ENCODE measurements at places on chromosomes 16 and 17. TPM values are rescaled to one million over a fixed set of nuclear protein-coding genes. Genes with fewer than 3 reads are reported as not detected.

- no peak for DNase-seq
These were observed 256.9 kb upstream of the SALL1 start for GRCh38 chr16:51407921-51408320.

- DNase-seq: no peak
These were observed 43.4 kb downstream of the VPS53 start for GRCh38 chr17:671076-671762.

- no peak for DNase-seq
These were observed 163.6 kb downstream of the SHISA6 start for GRCh38 chr17:11404431-11405276.

- DNase-seq: no peak
These were observed 204.4 kb upstream of the HS3ST3A1 start for GRCh38 chr17:13806092-13806491.

GRCh38 chr17:81891303-81891552 lies 158 bp downstream of the ALYREF start:
- DNase-seq: no peak

DNA sequence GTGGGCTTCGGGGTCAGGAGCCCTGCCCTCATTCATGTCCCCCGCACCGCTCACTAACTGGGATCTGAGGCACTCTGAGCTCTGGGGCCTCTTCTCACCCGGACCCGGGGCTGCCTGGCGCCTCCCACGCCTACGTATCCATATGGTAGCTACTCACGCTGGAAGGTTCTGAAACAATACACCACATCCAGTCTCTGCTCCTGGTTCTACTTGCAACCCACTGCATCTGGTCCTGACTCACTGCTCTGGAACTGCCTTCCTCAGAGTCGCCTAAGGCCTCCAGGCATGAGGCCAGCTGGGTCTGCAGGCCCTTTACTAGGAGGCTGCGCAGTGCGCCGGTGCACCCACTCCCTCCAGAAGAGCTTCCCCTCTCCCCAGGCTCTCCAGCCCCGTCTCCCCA lies 18.1 kb downstream of the USP36 start:
- DNase-seq: no peak

DNA sequence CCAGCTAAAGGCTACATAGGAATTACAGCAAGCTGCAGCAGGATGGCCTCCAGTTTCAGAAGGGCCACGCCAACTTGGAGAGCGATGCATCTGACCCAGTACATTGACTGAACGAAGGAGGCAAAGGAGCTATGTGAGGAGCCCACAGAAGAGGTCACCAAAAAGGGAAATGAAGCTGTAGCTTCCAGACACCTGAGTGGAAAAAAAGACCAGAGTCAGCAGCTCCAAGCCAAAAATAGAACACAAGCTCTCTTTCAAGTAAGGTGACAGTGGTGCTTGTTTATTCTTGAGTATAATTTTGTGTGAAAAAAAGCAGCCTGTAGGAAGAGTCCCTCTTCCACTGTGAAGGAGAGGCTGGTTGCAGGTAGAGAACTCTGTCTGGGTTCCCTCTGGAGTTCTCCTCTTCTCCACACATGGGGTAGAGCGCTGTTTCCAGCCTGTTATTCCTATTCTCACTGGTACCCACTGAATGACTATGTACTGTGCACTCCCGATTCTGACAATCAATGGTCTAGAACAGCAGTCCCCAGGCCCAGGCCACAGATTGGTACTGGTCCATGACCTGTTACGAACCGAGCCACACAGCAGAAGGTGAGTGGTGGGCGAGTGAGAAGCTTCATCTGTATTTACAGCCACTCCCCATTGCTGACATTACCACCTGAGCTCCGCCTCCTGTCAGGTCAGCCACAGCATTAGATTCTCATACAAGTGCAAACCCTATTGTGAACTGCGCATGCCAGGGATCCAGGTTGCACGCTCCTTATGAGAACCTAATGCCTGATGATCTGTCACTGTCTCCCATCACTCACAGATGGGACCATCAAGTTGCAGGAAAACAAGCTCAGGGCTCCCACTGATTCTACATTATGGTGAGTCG lies 15.1 kb downstream of the CCL4 start:
- no peak for DNase-seq

DNA sequence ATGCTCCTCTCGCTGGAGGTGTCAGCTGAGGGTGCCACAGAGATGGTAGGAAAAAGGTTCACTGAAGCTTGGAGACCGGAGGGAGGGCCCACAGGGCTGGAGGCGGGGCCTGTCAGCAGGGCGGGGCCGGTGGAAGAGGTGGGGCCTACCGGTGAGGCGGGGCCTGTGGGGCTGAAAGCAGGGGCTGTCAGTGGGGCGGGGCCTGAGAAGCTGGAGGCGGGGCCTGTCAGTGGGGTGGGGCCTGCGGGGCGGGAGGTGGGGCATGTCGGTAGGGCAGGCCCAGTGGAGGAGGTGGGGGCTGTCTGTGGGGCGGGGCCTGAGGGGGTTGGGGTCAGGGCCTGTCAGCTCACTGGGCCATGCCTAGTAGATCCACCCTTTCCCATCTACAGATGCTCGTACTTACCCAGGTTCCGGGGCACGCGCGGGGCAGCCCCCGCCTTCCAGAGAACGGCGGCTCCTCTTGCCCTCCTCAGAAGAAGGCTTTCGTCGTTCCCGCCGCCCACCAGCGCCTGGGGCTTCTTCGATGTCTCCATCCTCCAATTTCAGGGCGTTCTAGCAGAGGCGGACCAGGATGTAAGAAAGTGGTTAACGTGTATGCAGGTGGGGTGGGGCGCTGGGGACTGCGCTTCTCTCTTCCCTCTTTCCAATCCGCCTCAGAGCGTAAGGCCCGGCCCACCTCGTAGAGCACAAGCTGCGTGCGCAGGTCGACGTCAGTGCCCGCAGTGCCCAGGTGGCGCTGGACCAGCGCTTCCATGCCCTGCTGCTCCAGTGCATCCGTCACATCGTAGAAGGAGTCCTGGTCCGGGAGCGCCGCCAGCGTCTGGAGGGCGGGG lies 9.8 kb downstream of the TMEM208 start:
- peak; percentile 64 for DNase-seq

GRCh38 chr17:50541716-50542688 lies 5.0 kb upstream of the SPATA20 start:
- DNase-seq: peak; percentile 86

- no peak for DNase-seq
These were observed 197.2 kb downstream of the FOXL1 start for GRCh38 chr16:86775511-86775921.

GRCh38 chr17:40568074-40568836 lies 3.0 kb upstream of the CCR7 start:
- DNase-seq: no peak

- no peak for DNase-seq
These were observed 73.3 kb upstream of the DHX40 start for GRCh38 chr17:59492091-59492451.

GRCh38 chr16:46929378-46930332 lies 43.8 kb downstream of the DNAJA2 start:
- DNase-seq: peak; percentile 45

DNA sequence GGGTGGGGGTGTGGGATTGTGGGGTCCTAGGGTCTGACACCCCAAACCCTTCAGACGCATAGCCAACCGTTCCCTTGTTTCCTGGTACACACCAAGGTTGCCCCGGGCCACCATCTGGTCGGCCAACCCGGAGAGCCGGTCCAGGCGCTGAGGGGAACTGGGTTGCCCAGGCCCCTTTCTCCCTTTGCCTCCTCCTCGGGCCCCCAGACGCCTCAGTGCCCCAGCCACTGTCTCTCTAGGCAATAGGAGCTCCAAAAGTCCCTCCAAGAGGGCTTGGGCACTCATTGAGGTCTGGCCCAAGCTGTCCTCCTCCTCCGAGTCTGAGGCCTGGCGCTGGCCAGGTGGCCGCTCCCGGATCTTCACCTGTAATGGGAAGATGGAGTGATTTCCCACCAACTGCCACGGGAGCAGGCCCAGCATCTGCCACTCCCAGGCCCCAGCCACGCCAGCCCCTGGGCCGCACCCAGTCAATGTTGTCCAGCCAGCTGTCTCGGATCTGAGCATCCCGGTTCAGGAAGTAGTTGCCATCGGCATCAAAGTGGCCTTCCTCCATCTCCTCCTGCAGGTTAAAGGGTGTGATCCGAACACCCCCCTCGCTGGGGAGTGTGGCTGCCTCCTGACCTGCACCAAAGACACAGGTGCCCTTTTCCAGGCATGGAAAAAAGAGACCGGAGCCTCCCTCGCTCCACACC lies 1.5 kb downstream of the CD2BP2 start:
- no peak for DNase-seq

DNA sequence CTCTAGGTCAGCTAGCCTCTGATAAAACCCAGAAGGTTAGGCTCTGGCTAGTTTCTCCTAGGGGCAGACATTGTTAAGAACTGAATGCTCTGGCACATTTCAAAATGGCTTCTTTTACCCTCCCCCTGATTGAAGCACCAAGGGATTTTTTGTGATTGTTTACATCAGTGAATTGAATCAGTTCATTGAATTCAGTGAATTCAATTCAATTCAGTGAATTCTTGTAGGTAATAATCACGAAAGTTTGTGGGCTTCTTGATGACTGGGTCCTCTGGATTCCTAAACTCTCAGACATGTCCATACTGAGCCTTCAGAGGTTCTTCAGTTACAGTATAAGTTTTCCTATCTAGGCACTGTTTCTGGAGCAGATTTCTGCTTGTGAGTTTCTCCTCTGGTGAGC lies 135.2 kb upstream of the ELAC2 start:
- DNase-seq: no peak

SUPT4H1 gene
- 145 TPM for total RNA-seq

RAB26 gene
- 0.20 TPM for total RNA-seq

IL34 gene
- total RNA-seq: not detected

SCARF1 gene
- total RNA-seq: 0.94 TPM

CSH1 gene
- total RNA-seq: not detected

UBE2Z gene
- total RNA-seq: 103 TPM

FOXO3B gene
- 5.4 TPM for total RNA-seq

PRMT7 gene
- 61.1 TPM for total RNA-seq

Measured in CD8-positive, alpha-beta memory T cell (primary cell).